ENCODE measurements at places on chromosomes 3 and 15. TPM values are rescaled to one million over a fixed set of nuclear protein-coding genes. Genes with fewer than 3 reads are reported as not detected.

- no peak for DNase-seq
Measured at GRCh38 chr15:33934396-33934795, 33.9 kb upstream of the CHRM5 start.

CALML4 gene
- total RNA-seq: 118 TPM

- no peak for DNase-seq
Measured at GRCh38 chr3:155179437-155179827, 99.3 kb downstream of the MME start.

GRCh38 chr3:45538641-45538986 lies 55.9 kb upstream of the LIMD1 start:
- DNase-seq: no peak

CCR5 gene
- total RNA-seq: 1.8 TPM

GRCh38 chr15:94100863-94101262 lies 130.5 kb upstream of the MCTP2 start:
- no peak for DNase-seq

CYP8B1 gene
- not detected for total RNA-seq

GRCh38 chr15:42508263-42508690 lies 12.8 kb downstream of the SNAP23 start:
- no peak for DNase-seq

PLSCR5 gene
- total RNA-seq: not detected

CASR gene
- 0.31 TPM for total RNA-seq

- DNase-seq: no peak
Measured at GRCh38 chr3:27312044-27312668, 57.0 kb downstream of the NEK10 start.

DNA sequence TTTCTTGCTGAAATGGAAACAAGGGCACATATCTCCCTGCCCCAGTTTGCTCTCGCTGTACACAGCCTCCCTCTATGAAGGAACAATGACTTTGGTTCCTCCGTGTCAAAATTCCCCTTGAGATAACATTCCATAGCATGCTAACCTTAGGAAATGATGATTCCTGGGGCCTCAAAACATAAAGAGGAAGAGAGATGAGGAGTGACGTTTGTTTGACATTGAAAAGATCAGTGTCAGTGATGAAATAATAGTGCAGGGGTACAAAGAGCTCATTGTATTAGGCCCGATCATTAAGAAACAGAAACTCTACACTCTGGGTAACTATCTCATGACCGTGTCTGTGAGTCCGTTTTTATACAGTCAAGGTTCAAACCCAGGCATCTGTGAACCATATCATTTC lies 55.2 kb downstream of the ARNT2 start:
- DNase-seq: no peak

GRCh38 chr3:166877971-166878370 lies 502.1 kb downstream of the ZBBX start:
- DNase-seq: no peak

- no peak for DNase-seq
Measured at GRCh38 chr15:67101911-67102598, 36.7 kb downstream of the SMAD3 start.

CFAP44 gene
- total RNA-seq: 9.9 TPM

ARPP21 gene
- not detected for total RNA-seq

DNA sequence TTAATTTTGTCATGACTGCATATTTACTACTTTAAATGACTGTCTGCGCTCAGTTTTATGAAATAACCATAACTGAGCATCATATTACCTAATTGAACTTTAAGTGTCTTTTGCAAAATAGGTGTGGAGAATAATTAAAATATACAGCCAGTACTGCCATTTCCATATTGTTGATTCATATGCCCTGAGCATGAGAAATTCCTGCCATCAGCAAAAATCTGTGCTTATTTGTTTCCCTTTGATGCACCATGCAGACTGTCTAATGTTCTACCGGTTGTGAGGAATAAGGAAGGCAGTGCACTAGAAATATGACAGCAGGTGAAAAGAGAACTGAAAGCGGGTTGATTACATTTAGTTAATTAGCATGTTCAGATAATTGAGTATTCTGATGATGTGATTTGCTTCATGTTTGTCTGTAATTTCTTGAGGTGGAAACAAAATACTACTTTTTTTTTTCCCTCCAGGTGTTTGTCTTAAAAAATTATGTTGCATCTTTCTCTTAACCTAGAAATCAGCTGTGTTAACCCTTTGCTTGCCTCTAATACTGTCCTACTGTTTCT lies 229.4 kb upstream of the AZI2 start:
- no peak for DNase-seq

DNA sequence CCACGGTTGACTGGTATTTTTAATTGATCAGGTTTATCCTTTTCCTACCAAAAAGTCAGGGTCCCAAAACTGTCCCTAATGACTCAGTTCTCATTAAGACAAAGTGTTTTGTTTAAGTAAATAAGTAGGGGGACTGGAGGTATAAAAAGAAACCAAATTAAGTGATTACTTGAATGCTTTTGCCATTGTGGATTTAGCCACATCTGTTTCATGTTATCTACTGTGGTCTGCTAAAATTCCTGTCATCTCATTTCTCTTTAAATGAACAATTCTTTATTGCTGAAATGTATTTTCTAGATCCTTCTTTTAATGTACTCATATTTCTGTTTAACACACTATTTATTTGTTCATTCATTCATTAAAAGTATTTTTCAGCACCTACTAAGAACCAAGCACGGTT lies 625.9 kb upstream of the ADAMTS9 start:
- DNase-seq: no peak

GRCh38 chr15:71612869-71613268 lies 197.5 kb upstream of the NR2E3 start:
- no peak for DNase-seq

- no peak for DNase-seq
Measured at GRCh38 chr3:140198242-140198641, 263.3 kb downstream of the CLSTN2 start.

DNA sequence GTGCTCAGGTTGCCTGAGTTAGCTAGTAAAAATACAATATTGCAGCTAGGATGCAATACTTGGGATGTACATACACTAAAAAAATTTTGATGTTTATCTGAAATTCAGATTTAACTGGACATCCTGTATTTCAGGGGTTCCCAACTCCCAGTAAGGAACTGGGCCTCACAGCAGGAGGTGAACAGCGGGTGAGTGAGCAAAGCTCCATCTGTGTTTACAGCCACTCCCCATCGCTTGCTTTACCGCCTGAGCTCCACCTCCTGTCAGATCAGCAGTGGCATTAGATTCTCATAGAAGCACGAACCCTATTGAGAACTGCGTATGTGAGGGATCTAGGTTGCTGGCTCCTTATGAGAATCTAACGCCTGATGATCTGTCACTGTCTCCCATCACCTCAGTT lies 285.1 kb upstream of the PROK2 start:
- no peak for DNase-seq

Data from left colon (tissue), 2 donors.